Dorsolateral prefrontal cortex (tissue), 122 donors: ENCODE measurements at places on chromosomes 2 and 18. TPM values are rescaled to one million over a fixed set of nuclear protein-coding genes. Genes with fewer than 3 reads are reported as not detected.

The TMX3 gene
- 52.9 TPM for total RNA-seq

The PLGLB2 gene
- 4.7 TPM for total RNA-seq

The VIL1 gene
- not detected for total RNA-seq

The TNFRSF11A gene
- 6.3 TPM for total RNA-seq

The HNRNPA3 gene
- total RNA-seq: 161 TPM

The ANKRD30B gene
- 3.6 TPM for total RNA-seq

The TAF1B gene
- 16.3 TPM for total RNA-seq

The TUBB8B gene
- total RNA-seq: 0.60 TPM

The MRPL44 gene
- 18.3 TPM for total RNA-seq

The VWA3B gene
- 0.88 TPM for total RNA-seq

The FAM124B gene
- total RNA-seq: 0.67 TPM

The KCNE4 gene
- 2.9 TPM for total RNA-seq

The SRD5A2 gene
- not detected for total RNA-seq

The CGREF1 gene
- total RNA-seq: 43.8 TPM

The C2orf66 gene
- 0.60 TPM for total RNA-seq

The ECEL1 gene
- total RNA-seq: not detected

The MTCL1 gene
- total RNA-seq: 71.7 TPM

The CSRNP3 gene
- total RNA-seq: 108 TPM

The TTC27 gene
- 9.9 TPM for total RNA-seq

The KCNIP3 gene
- total RNA-seq: 66.7 TPM

The IL1RN gene
- 0.40 TPM for total RNA-seq

The PFN4 gene
- 1.0 TPM for total RNA-seq

The CABYR gene
- 14.5 TPM for total RNA-seq

The TGFA gene
- total RNA-seq: 9.8 TPM

The CNDP1 gene
- 159 TPM for total RNA-seq

The TFCP2L1 gene
- total RNA-seq: 1.0 TPM

The SLC66A2 gene
- total RNA-seq: 93.7 TPM

The PPM1B gene
- total RNA-seq: 60.7 TPM

The TRAF3IP1 gene
- total RNA-seq: 28.8 TPM

The ALK gene
- total RNA-seq: 3.5 TPM

The ASXL2 gene
- 33.8 TPM for total RNA-seq

The SPHKAP gene
- total RNA-seq: 22.1 TPM

The MC5R gene
- not detected for total RNA-seq

The PLCL1 gene
- total RNA-seq: 43.8 TPM

The NEURL3 gene
- total RNA-seq: 0.67 TPM

The SULT1C4 gene
- total RNA-seq: 12.3 TPM

The EDAR gene
- total RNA-seq: not detected

The CYS1 gene
- 6.8 TPM for total RNA-seq

The ANKRD44 gene
- total RNA-seq: 25.4 TPM

The EMX1 gene
- total RNA-seq: 42.4 TPM

The SLC16A14 gene
- 24.4 TPM for total RNA-seq

The CRYGC gene
- total RNA-seq: not detected

The PROM2 gene
- total RNA-seq: 18.7 TPM

The VWC2L gene
- 9.2 TPM for total RNA-seq

The LHCGR gene
- not detected for total RNA-seq

The DYNAP gene
- not detected for total RNA-seq

The TUBA3D gene
- total RNA-seq: 1.2 TPM
